ENCODE measurements at places on chromosomes 6 and 20. TPM values are rescaled to one million over a fixed set of nuclear protein-coding genes. Genes with fewer than 3 reads are reported as not detected.

- peak; percentile 87 for DNase-seq
- H3K36me3 ChIP-seq: no peaks in the 10 kb centered on the region
- peaks cover 7% of the 10 kb centered on the region for H3K4me1 ChIP-seq
- H3K27me3 ChIP-seq: peaks cover 30% of the 10 kb centered on the region
Observed at GRCh38 chr6:69894578-69895347, 28.4 kb downstream of the COL19A1 start.

DNA sequence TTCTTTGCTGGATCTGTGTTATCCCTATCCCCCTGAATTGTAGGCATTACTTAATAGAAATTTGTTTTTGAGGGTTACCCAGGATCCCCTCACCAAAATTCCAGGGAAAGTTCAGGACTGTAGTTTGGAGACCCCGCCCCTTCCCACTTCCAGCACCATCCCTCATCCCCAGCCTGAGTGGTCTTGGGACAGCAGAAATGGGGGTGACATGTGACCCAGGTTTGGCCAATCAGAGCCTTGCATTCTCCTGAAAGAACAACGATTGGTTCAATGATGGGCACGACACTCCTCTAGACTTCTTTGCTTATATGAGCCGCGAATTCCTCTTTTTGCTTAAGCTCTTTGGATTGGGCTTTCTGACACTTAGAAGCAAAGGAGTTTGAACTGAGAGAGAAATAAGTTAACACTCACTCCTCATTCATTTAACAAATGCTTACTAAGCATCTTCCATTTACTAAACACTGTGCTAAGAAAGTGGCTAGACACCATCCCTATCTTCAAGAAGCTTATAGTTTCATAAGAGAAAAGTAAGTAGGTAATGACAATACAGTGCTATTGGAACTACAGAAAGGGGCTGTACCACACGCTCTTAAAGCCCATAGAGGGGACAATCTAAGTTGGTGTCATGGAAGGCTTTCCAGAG is 24.9 kb upstream of the PAQR8 start:
- peaks cover 14% of the 10 kb centered on the region for H3K4me1 ChIP-seq
- no peak overlapping the region for H3K27ac ChIP-seq
- DNase-seq: no peak

GRCh38 chr6:17962436-17963031 is 24.9 kb downstream of the KIF13A start:
- H3K4me3 ChIP-seq: peak overlapping the region; percentile 13
- peaks cover 11% of the 10 kb centered on the region for H3K4me1 ChIP-seq
- peak; percentile 49 for DNase-seq
- H3K27me3 ChIP-seq: no peaks in the 10 kb centered on the region
- peaks cover 6% of the 10 kb centered on the region for H3K36me3 ChIP-seq
- H3K27ac ChIP-seq: peak overlapping the region; percentile 64

GRCh38 chr20:59069026-59069425 is 26.4 kb upstream of the PRELID3B start:
- no peak for DNase-seq
- H3K4me3 ChIP-seq: no peak overlapping the region
- H3K27ac ChIP-seq: no peak overlapping the region

DNA sequence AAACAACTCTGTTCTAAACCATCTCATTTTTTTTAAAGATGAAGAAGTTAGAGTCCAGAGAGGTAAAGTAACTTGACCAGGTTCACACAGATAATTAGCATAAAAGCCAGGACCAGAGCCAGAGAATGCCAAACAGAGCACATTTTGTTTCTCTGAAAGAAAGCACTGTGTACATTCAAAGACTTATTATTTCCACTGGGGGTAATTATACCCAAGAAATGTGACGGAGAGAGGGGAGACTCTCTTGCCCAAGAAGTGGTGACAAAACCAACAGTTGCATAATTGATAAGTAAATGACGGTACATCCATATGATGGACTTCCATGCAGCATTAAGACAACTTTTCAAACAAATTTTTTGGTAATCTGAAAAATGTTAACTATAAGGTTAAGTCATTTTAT is 111.6 kb downstream of the RTN4IP1 start:
- no peak overlapping the region for H3K4me3 ChIP-seq
- H3K4me1 ChIP-seq: peaks cover 46% of the 10 kb centered on the region
- peaks cover 38% of the 10 kb centered on the region for H3K36me3 ChIP-seq
- DNase-seq: peak; percentile 43

Gene QKI
- total RNA-seq: 272 TPM
